ENCODE measurements at places on chromosomes 16 and 17.
A peak's percentile ranks its signal among the peaks of the same experiment; 100 is the strongest.

DNA sequence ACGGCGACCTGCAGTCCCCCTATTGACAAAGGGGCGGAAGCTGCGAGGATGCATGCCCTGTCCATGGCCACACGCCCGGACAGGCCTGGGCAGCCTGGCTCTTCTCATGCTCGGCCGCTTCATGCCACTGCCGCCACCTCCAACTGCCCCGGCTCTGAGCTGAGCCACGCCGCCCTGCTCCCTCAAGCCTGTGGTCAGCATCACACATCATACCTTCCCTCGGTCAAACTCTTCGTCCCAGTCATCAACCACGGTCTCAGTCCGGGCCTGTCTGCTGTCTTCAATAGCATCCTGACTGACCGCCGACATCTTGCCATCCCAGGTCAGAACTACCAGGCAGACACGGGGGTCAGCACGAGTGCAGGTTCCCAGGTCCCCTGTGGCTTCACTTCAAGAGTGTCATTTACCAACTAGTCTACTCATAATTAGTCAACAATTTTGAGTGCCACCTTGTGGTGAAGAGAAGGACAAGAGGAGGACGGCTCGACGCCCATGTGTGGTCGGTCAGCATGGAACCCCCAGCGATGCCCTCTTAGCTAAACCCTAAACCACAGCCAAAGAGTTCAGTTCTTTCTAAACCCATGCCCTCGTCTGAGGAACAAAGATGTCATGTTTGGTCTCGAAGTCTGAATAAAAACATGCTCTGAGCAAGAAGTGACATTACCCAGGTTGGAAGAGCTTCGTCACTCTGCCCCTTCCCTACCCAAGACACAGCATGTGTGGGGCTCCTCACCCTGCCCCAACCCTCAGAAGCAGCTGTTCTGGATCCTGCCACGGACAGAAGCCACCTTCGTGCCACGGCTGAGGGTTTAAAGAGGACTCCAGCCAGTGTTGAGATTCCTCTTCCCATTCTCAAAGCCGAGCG is 16.9 kb upstream of the CYTH1 start:
- no peak for DNase-seq

- peak; percentile 44 for DNase-seq
These were observed 2.0 kb downstream of the TBC1D10B start for GRCh38 chr16:30368122-30368791.

GRCh38 chr17:49931416-49932137 is 37.4 kb upstream of the DLX4 start:
- no peak for DNase-seq

- DNase-seq = peak; percentile 67
These were observed 1.2 kb downstream of the HS3ST3B1 start for GRCh38 chr17:14302091-14302430.

GRCh38 chr17:5509482-5509881 is 23.1 kb downstream of the MIS12 start:
- DNase-seq = no peak

GRCh38 chr17:74267579-74267978 is 6.5 kb upstream of the DNAI2 start:
- no peak for DNase-seq

DNA sequence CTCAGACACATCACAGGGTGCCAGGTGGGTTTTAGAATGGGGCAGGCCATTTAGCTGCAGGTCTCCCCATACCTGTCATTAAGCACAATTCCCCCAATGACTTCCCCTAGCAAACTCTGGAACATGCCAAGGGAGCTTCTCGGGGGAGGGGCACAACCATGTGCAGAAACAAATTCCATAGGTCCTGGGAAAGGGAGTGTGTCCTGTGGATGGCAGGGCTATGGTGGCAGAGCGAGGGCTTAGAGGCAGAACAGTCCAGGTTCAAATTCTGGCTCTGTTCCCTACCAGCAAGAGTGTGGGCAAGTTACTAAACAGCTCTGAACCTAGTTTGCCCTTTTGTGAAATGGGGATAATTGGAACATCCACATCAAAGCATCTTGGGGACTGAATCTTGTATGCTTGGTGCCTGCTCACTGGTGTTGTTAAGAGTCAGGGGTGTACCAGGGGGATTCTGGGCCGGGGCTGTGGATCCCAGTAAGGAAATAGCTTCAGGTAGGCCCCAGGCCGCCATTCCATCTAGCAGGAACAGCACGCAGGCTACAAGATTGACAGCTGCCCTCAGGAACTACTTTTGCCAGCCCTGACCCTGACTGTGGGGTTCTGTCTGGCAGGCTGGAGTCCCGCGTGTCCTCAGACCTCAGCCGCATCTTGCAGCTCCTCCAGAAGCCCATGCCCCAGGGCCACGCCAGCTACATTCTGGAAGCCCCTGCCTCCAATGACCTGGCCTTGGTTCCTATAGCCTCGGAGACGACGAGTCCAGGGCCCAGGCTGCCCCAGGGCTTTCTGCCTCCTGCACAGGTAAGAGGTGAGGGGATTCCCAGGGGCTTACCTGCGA is 5.6 kb upstream of the DCAF7 start:
- peak; percentile 46 for DNase-seq

Data from ecto neural progenitor cell (in vitro differentiated cells).